ENCODE measurements at places on chromosomes 3 and 15.
A peak's percentile ranks its signal among the peaks of the same experiment; 100 is the strongest.

- DNase-seq, result peak; percentile 60
Observed at GRCh38 chr3:66393333-66394005, 107.4 kb downstream of the LRIG1 start.

DNA sequence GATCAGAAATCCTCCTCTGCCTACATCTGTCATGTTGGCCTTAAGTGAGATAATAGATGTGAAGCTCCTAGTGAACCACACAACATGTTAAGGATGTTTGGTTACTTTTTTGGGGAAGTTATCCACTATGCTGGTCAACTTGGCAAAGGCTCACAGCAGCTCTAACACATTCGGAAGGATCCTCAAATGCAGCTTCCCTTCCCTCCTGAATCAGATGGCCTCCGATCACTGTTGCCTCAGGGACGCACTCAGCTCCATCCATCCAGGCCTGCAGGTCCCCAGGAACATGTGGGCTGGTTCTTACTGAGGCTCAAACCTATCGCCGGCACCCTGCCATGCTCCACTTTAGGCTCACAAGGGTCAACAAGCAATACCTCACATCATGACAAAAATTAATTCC, 67.9 kb downstream of the CORO2B start:
- no peak for DNase-seq

DNA sequence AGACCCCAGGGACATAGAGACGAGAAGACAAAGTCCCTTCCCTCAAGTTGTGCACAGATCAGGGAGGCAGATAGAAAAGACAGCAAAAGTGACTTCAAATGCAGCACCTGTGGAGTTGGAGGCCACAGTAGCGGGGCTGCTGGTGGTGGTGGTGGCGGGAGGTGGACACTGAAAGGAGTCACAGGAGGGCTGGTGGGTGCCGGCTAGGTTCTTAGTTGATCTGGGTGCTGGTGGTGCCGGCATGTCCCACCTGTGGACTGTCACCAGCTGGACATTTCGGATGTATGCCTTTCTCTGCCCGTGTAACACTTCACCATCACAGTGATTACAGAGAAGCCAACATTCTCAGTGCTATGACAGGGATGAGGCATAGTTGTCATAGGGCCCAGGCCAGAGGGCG, 49.2 kb upstream of the MTMR10 start:
- no peak for DNase-seq

DNA sequence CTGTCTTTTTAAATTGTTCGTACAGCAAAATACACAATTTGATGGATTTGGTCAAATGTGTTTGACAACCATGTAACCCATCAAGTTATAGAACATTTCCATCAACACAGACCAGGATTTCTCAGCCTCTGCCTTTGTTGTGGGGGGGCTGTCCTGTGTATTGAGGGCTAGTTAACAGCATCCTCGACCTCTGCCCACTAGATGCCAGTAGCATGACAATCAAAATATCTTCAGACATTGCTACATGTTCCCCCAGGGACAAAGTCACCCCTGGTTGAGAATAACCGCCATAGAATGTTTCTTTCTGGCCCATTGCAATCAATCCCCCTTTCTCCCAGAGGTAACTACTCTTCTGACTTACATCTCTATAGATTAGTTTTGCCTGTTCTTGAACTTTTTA, 310.1 kb upstream of the RGMA start:
- no peak for DNase-seq

GRCh38 chr3:129689036-129689435, 82.6 kb upstream of the PLXND1 start:
- no peak for DNase-seq

DNA sequence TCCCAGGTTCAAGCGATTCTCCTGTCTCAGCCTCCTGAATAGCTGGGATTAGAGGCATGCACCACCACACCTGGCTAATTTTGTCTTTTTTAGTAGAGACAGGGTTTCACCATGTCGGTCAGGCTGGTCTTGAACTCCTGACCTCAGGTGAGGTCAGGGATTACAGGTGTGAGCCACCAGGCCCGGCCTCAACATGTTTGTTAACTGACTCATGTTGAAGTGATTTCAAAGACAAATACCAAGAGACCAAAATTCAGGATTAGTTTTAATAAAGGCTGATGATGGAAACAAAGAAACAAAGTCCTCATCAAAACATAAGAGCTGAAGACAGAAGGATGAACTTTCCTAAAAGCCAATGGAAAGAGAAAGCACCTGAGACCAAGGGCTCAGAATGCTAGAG, 36.5 kb downstream of the SLC12A6 start:
- no peak for DNase-seq

DNA sequence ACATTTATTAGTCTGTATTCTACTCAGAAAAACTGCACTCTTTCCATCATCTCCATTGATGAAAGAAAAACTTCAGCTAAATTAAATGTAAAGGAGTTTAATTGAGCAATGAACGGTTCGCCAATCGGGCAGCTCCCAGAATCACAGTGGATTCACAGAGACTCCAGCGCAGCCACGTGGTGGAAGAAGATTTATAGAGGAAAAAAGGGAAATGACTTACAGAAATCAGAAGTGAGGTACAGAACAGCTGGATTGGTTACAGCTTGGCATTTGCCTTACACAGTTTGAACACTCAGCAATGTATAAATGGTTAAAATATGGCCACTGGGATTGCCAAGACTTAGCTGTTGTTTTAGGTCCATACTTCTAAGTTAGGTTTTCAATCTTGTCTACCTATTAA, 2.8 kb upstream of the SUCLG2 start:
- no peak for DNase-seq

DNA sequence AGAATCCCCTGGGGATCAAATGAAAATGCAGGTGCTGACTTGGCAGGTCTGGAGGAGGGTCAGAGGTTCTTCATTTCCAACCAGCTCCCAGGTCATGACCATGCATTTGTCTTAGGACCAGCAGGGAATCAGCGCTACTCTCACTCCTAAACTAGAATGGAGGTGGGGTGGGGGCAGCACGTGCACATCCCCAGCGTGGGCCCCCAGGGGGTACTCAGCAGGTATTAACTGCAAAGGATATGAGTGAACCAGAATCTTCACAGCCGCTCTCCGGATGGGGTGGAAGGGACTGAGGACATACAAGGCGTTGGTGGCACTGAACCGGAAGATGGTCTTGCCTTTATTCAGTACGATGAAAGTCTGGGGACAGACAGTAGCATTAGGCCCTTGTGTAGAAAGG, 19.4 kb downstream of the SCN5A start:
- DNase-seq, result no peak

DNA sequence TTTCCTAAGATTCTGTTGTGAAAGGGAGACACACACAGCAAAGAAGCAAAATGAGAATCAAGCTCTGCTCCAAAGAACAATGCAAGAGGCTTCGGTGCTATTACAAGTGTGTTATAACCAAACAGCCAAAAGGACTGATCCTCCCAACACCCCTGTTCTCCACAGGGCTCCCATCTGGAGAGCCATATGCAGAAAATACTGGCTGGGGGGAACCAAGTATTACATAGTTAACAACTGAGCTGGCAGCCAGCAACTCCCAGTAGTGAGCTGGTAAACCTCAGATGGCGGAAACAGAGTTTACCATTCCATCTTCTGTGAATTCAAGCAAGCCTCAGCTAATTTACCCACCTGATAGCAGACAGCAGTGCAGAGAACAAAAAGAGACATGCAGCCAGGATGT, 156.4 kb downstream of the NTRK3 start:
- DNase-seq, result no peak

- no peak for DNase-seq
Observed at GRCh38 chr3:172559020-172559419, 35.8 kb upstream of the TNFSF10 start.

GRCh38 chr3:126355777-126356372, 1.3 kb downstream of the KLF15 start:
- DNase-seq, result peak; percentile 77

- no peak for DNase-seq
Observed at GRCh38 chr3:9986230-9986725, 363 bp downstream of the EMC3 start.

- no peak for DNase-seq
Observed at GRCh38 chr3:72246685-72247084, 461.7 kb upstream of the PROK2 start.

- no peak for DNase-seq
Observed at GRCh38 chr3:148333091-148333490, 364.6 kb upstream of the AGTR1 start.

GRCh38 chr15:87716422-87716821, 540.1 kb downstream of the NTRK3 start:
- DNase-seq, result no peak

- no peak for DNase-seq
Observed at GRCh38 chr15:77503764-77504163, 83.1 kb downstream of the HMG20A start.

GRCh38 chr15:31017311-31017710, 25.9 kb upstream of the MTMR10 start:
- no peak for DNase-seq

GRCh38 chr3:194446754-194447153, 40.0 kb downstream of the ATP13A3 start:
- no peak for DNase-seq

DNA sequence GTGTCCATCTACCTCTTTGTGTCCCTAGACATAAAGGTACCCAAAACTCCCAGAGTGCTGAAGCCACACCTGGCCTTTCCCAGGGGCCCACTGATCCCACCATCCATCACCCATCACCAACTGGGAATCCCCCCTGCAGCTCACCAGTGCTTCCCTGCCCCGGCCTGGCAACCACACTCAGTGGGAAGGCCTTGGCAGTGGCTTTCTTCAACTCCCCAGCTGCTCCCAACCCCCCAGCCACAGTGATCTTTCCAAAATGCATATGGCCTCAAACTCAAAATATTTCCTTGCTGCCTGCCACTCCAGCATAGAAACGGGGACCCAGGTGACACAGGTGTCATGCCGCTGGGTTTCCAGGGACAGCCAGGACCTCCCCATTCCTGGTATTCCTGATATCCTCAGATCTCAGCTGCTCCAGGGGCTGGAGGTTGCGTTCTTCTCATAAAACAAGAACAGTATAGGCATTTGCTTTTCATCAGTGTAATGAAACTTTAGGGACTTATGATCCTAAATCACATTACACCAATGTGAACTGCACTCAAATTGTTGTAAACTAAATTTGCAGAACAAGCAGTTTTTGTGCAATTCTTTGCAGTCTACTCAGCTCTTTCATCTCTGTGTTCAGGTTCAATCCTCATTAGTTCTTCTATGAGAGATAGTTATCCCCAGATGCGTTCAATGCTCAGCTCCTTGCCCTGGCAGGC, 1.3 kb downstream of the OCA2 start:
- no peak for DNase-seq

- peak; percentile 93 for DNase-seq
Observed at GRCh38 chr3:126267169-126267975, 87.0 kb upstream of the ALDH1L1 start.

DNA sequence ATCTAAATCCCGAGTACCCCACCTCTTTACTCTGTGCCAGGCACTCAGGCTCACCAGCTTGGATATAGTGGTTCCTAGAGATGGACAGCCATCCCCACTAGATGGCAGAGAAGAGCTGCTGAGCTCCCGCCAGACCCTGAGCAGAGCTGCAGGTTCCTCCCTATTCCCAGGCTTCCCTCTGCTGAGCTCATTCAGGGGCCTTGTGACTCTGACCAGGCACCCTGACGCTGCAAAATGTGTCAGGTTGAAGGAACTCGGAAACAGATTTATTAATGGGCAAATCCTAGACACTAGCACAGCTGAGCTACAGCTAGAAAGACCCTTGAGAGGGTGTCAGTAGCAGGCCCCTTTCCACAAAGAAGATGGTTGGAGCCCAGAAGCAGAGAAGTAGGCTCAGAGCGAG, 38.2 kb upstream of the RHO start:
- peak; percentile 98 for DNase-seq

GRCh38 chr15:65948383-65948782, 79.1 kb downstream of the RAB11A start:
- DNase-seq, result no peak

DNA sequence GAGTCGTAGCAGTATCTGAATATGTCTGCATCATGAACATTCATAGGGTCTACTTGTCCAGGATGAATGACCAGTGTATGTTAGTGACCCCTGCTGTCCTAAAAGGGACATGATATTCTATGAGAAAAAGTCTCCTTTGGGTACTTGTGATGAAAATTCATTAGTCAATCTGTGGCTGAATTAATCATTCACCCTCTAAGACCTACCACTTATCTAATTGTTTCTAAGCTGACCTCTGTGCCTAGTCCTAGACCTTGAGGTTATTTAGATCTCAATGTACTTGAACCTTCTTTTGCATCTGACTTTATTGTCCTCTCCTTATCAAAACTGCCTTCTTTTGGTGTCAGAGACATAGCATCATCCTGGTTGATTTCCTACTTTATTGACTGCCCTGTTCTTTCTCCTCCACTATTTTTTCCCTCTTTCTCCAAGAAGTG, 799.3 kb downstream of the DIPK2A start:
- peak; percentile 66 for DNase-seq

DNA sequence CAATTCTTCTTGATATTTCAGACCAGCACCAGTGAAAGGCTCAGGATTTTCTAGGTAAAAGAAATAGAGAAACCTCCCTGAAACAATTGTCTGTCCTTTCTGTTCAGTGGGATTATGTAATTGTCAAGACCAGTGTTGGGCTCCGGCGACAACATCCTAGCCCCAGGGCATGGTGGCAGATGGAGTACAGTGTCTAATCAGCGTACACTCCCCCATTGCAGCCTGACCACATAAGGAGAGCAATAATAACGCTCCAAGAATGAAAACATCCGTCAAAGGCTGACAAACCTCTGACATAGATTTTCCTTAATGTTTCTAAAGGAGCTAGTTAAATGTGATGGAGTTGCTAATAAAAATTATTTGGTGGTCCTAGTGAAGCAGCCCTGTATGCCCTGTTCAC, 144.6 kb downstream of the EBLN2 start:
- no peak for DNase-seq

DNA sequence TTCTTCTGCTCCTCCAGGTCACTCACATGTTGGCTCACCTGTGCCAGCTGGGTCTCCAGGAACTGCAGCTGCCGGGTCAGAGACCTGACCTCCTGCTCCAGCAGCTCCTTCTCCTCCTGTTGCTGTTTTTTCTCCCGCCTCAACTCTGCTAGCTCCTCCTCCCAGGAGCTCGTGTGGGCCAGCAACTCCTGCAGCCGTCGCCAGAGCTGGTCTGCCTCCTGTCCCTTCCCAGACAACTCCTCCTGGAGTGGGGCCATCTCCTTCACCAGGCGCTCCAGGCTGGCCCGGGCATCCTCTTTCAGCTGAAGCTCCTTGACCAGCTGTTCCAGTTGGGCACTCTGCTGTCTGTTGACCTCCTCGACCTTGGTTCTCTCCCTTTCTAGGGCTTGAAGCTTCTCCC, 24.5 kb downstream of the CXCR6 start:
- no peak for DNase-seq
